Posterior cingulate gyrus (tissue), 11 donors: ENCODE measurements at places on chromosomes 12 and 14.

GRCh38 chr12:100179252-100179651 lies 21.4 kb upstream of the ACTR6 start:
- no peak for DNase-seq

DNA sequence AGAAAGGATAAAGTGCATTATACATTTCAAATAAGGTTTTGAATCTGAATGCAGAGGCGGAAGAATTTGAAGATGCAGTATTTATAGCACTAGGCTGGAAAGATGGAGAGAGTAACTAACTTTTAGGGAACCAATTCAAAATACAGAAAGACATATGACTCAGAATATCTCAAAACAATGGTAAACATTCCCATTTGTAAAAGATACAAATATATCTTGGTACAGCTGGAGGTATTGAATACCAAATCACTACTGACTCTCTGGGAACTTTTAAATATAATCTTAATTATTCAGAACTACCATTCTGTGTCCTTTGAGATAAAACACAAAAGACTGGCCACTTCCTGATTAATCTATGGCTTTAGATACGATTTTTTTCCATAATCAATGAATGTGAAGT lies 5.1 kb downstream of the CD69 start:
- DNase-seq: no peak

- no peak for DNase-seq
These were observed 2.4 kb downstream of the PRKD1 start for GRCh38 chr14:29925101-29925722.

DNA sequence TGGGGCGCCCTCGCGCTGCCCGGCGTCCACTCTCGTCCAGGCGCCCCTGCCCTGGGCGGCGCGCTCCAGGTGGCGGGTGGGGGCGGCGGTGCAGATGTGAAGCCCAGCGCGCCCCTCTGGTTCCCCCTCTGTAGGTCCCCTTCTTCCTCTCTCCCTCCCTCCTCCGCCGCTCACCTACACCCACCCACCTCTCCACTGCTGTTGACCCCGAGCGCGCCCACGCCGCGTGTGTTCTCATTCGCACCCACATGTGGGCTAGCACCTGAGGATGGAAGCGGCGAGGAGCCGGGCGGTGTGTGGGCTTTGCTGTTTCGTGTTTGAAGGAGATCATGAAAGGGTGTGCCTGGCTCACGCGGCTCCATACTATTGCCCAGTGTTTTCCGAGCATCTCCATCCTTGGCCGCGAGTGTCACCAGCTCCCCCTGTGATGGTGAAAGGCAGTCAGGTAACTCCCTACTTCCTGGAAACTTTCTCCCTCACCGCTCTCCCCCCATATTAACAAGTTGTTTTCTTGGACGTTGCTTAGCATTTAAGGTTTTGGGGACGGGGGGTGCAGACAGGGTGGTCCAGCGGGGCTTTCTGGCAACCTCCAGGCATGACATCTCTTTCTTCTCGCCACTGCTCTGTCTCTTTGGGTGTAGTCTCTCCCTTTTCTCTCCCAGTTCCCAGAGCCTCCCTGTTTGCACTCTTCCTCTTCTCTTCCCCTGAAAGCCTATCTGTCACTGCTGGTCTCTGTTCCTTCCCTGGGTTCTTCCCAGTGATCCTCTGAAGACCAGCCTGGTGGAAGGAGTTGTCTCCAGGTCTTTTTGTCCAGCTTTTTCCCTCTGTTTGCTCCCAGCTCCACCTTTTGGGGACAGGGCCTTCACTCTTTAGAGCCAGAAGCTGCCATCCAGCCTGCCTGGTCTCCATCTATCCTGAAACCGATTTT lies 1.6 kb downstream of the CACNA1C start:
- DNase-seq: peak; percentile 84

GRCh38 chr14:64114166-64114565 lies 180.0 kb downstream of the ESR2 start:
- DNase-seq: no peak

GRCh38 chr12:122874081-122874480 lies 21.8 kb downstream of the VPS37B start:
- no peak for DNase-seq

DNA sequence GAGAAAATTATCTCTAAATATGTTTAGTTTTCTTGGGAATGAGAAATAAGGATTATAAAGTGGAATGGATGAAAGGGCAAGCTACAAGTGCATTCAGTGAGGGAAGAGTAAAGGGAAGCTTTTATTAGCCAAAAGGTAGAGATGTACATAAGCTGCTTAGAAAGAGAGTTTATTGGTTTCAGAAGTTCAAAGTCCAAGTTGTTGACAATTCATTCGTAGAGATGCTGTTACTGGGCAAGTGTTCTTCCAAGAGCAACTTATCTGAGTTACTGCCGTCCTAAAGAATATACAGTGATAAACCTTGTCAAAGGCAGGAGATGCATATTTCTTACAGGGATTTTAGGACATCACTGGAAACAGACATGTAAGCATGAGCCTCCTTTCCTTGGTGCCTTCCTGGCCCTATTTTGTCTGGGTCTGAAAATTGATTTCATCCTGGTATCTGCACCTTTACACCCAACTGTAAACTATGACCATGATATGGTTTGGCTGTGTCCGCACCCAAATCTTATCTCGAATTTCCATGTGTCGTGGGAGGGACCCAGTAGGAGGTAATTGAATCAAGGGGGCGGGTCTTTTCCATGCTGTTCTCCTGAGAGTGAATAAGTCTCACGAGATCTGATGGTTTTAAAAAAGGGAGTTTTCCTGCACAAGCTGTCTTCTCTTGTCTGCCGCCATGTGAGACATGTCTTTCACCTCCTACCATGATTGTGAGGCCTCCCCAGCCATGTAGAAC lies 46.8 kb downstream of the TRMT5 start:
- DNase-seq: no peak

GRCh38 chr14:69930780-69931379 lies 51.7 kb downstream of the SMOC1 start:
- no peak for DNase-seq

DNA sequence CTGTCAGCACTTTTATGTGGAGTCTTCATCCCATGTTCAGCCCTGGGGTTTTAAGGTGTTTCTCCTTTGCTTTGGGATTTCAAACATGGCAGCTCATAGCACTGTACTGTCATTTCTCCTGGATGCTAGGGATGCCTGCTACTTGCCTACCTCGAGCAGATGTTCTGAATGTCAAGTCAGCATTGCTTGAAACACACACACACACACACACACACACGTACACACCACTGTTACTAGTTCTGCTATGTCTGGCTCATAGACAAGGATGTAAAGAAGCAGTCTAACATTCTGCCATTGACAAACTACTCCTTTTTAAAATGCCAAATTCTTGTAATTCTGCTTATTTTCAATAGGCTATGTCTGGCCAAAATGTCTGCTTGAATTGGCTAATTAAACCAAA lies 72.7 kb downstream of the SAMD4A start:
- DNase-seq: no peak

GRCh38 chr12:66107451-66107915 lies 23.1 kb downstream of the LLPH start:
- DNase-seq: peak; percentile 49

DNA sequence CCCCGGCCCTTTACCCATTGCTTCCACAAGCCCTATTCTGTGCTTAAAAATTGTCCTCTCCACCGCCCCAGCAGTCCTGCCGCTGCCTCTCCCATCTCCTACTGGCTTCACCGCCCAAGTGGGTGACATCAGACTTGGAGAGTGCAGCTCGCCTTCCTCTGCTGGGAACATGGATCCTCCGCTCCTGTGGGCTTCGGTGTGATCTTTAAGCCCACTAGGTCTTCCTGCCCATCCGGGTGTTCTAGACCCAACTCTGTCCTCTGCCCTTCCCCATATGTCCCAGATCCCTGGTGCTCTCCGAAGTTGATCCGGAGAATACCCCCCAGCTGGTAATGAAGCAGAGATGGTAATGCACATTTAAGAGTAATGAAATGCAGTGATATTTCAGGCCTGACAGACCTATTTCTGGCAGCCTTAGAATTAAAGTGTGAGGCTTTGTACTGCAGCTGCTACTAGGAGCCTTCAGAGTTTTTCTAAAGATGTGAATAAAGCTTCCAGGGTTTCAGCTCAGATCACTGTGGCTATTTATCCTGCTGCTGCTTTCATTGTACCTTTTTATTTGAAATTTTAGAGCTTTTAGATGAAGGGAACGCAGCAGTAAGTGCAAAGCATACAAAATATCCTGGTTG lies 22.9 kb upstream of the CTDSP2 start:
- DNase-seq: no peak

GRCh38 chr12:1283316-1283715 lies 292.3 kb downstream of the ERC1 start:
- no peak for DNase-seq

- DNase-seq: no peak
These were observed 751 bp upstream of the HRK start for GRCh38 chr12:116881877-116882507.

GRCh38 chr14:61287196-61287595 lies 6.1 kb upstream of the TMEM30B start:
- no peak for DNase-seq

DNA sequence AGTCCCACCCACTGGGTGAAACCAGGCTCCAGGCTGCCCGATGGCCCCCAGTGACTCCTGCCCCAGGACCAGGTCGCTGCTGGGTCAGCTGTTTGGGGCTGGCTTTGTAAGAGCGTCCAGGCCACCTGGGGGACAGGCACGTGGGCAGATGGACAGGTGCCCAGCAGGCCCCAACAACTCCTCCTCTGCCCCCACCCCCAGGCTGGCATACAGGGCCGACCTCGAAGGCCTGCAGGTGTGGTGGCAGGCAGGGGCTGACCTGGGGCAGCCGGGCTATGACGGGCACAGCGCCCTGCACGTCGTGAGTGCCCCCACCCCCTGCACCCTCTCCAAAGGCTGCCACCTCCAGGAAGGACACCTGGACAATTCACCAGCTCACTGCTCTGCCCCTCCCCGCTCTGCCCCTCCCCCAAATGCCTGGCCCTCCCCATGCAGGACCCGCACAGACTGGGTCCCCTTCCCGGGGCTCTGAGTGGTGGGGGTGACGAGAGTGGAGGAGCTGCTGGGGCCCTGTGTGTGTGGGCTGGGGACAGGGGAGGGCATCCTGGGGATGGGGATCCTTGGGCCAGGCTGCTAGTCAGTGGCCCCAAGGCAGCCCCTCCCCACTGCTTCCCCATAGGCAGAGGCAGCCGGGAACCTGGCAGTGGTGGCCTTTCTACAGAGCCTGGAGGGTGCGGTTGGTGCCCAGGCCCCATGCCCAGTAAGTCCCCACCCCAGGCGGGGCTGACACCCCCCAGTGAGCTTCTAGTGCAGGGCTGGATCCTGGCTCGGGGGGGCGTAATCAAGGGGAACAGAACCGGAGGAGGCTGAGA lies 26.0 kb downstream of the ASPG start:
- DNase-seq: peak; percentile 8

- DNase-seq: no peak
These were observed 18.2 kb downstream of the SLC35F4 start for GRCh38 chr14:57847706-57848105.

DNA sequence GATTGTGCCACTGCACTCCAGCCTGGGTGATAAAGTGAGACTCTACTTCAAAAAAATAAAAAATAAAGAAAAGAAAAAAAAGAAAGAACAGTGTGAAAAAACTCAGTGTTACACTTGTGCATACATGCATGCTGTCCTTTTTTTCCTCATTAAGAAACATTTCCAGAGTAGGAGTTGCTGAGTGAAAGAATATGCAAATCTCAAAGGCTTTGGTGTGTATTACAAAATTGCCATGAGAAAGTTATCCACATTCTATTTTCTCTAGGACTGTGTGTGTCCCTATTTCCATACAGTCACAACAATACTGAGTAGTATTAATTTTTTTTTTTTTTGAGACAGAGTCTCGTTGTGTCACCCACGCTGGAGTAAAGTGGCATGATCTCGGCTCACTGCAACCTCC lies 830 bp upstream of the A2ML1 start:
- DNase-seq: no peak

- DNase-seq: no peak
These were observed 87.8 kb upstream of the PDE3A start for GRCh38 chr12:20280515-20280914.

GRCh38 chr14:91381801-91382670 lies 35.6 kb downstream of the CCDC88C start:
- no peak for DNase-seq

DNA sequence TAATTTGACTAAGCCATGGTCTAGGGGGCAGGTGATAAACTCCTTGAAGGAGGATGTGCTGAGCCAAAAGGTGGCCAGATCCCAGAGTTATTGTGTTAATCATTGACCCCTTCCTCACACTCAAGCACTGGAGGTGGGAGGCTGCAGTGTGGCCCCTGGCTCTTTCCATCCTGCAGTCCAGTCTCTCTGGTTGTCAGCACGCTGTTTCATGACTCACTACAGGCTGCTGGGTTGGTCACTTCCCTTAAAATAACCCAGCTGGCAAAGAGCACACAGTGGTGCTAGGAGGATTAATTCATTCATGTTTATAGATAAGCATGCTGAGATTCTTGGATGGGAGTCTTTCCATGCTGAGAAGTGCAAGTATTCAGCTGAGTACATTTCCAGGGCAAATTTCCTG lies 228.9 kb downstream of the ANO2 start:
- no peak for DNase-seq

DNA sequence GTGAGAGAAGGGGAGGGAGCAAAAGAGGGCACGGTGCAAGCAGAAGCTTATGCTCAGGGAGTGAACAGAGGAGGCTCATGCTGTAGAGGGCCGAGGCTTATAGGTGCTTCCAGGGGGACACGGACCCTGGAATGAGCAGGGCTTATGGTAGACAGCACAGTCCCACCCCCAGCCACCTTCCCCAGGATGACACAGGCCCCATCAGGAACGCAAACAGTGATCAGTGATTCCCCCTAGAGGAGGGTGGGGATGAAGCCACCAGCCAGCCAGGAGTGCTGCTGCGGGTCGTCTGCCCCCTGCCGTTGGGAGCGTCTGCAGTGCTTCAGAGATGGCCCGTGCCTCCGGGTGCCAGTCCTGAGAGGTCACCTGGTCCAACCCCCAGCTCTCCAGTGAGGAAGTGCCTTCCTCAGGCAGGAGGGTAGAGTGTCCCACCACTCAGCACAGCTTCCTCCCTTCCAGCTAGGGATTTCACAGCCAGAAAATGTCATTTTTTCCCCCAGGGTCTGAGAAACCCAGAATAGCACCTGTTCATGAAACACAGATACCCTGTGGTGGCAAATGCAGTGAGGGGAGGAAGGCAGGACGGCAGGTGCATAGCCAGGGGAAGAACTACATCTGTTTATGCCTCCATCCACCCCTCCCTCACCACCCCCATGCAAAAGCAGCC lies 60.7 kb downstream of the SLC6A12 start:
- DNase-seq: peak; percentile 41

DNA sequence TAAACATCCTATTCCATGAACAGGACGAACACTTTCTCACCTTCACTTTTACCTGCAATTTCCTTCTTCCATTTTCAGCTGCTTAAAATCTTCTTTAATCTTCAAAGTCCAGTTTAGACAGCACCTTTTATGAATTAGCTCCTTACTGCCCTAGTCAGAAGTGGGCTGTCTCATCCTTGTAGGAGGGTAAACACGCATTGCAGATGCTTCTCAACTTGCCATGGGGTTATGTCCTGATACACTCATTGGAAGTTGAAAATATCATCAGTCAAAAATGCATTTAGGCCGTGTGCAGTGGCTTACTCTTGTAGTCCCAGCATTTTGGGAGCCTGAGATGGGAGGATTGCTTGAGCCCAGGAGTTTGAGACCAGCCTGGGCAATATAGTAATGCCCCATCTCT lies 35.2 kb downstream of the HMGA2 start:
- no peak for DNase-seq

GRCh38 chr12:39122562-39123204 lies 217.3 kb upstream of the CPNE8 start:
- DNase-seq: no peak

- no peak for DNase-seq
These were observed 293.5 kb downstream of the SLC6A15 start for GRCh38 chr12:84619053-84619571.
